K562 (cell line): ENCODE measurements at places on chromosomes 2 and 18. TPM values are rescaled to one million over a fixed set of nuclear protein-coding genes. Genes with fewer than 3 reads are reported as not detected.

The RBM44 gene
- total RNA-seq = 0.04 and 0.07 TPM in 2 replicates

The ANKRD30BL gene
- total RNA-seq = not detected in 2 replicates

The LIMS4 gene
- 0.55 and 0.74 TPM in 2 replicates for total RNA-seq

The M1AP gene
- total RNA-seq = 0.11 TPM in 1 of 2 replicates, not detected in the other

The POTEJ gene
- total RNA-seq = not detected in 2 replicates

The EVX2 gene
- not detected in 2 replicates for total RNA-seq
